ENCODE measurements at places on chromosomes 12 and 14.
A peak's percentile ranks its signal among the peaks of the same experiment; 100 is the strongest.

DNA sequence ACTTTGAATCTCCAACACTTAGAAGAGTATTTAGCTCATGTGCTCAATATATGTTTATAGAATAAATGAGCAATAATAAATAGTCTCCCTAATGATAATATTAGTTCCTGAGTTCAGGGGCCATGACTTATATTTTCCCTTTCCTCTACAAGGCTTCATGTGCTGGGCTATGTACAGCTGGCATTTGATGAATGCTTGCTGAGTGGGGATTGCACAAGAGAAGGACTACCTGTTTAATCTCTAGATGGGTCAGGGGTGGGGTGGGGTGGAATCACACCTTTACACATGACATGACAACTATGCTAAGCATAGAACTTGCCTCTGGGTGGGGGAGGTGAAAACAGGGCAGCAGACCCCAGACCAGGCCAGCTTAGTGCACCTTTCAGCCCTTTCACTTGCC, 7.6 kb upstream of the ABHD12B start:
- DNase-seq, result no peak

GRCh38 chr14:23578560-23579310, at the start of gene JPH4:
Gene JPH4 (minus strand): TSS chr14:23578790. CDS start chr14:23577453, 1,337 bp downstream.
- no peak for DNase-seq

GRCh38 chr12:89391726-89392336, 39.5 kb upstream of the DUSP6 start:
- no peak for DNase-seq

DNA sequence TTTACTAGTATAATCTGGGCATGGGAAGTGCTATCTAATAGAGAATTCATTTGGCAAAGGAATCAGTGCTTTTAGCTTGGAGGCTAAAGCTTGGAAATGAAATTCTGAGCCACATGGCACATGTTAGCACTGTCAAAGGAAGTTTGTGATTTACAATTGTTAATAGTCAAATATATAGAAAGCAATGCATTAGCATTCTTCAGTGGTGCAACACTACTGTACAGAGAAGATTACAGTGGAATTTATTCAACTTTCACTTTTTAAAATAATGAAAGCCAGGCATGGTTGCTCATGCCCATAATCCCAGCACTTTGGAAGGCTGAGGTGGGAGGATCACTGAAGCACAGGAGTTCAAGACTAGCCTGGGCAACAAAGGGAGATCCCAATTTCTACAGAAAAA, 45.9 kb downstream of the PAX9 start:
- DNase-seq, result no peak

GRCh38 chr14:43949400-43949799, 557.7 kb downstream of the FSCB start:
- DNase-seq, result no peak

DNA sequence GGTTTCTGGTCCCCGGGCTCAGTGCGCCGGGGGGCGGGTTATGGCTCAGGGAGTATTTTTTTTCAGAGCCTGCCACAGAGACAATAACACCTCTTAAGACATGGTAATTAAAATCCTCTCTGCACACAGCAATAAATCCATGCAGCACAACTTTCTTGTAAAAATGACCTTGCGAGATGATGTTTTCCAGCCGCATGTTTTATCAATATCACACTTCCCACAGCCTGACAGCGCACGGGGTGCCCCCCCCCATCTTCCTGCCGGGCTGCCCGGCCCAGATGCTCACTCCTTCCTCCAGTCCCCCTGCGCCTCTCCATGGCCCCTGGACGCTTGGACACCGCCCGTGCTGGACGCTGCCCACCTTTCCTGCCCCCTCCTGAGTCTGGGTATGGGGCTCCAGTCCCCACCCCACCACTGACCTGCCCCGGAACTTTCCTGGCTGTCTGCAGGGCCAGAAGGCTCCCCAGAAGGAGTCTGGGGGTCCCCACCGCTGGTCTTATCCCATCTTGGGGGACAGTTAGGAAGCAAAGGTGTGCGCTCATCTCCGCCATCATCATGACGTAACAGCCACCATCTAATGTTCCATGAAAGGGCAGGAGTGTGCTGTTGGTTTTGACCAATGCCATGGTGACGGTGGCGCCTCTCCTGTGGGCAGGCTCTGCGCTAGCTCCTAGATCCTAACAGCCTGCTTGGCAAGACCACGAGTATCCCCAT, 182.9 kb downstream of the KIF26A start:
- no peak for DNase-seq

DNA sequence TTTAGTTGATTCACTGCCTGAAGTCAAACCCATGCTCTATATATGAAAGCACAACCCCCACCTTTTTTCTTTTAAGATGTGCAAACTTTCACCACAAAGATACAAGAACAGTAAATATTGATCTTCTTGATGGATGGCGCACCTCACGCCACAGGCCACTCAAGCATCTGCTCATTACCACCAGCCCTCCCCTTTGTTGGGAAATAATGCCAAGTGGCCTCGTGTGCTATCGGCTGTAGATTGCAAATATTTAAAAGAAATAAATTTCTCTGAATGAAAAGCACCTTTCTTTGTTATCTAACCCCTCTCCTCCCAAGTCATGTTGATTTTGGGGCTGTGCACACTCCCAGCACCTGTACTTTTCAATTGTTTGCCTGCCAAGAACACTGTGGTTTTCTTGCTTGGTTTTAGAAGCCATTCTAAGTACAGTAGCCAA, 122.7 kb downstream of the C12orf42 start:
- DNase-seq, result no peak

DNA sequence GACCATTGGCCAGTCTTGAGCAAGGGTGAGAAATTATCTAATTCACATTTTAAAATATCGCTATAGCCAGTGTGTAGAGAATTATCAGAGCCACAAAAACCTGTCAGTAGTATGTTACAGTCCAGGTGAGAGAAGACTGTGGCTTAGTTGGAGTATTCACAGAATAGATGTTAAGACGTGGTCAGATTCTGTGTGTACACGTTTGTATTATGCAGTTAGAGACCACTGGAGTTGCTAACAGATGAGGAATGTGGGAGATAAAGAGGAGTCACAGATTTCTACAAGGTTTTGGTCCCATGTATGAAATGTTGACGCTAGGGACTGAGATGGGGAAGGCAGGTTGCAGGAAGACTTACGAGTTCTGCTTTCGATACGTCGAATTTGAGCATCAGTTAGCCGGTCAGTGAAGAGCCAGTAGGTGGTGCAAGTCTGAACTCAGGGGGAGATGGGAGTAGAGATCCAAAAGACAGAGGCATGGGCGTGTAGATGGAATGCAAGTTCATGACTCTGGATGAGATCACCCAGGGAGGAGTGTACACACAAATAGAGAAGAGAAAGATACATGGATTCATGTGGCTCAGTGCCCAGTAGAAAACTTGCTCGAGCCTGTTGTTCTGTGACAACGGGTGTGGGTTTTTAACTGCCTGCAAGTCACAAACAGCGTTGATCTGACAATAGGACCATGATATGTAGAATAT, 114.8 kb upstream of the FLRT2 start:
- peak; percentile 97 for DNase-seq

DNA sequence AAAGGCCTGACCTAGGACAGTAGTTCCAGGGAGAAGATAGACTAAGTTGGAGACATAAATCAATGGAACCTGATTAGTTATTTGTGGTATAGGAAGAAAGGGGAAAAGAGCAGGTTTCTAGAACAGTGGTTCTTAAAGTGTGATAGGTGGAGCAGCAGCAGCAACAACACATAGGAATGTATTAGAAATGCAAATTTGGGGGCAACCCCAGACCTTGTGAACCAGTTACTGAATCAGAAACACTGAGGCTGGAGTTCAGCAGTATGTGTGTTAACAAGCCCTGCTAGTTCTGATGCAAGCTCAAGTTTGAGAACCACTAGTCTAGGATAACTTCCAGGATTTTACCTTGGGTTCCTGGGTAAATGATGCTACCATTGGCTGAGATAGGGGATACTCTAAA, 308.7 kb downstream of the EMP1 start:
- no peak for DNase-seq

DNA sequence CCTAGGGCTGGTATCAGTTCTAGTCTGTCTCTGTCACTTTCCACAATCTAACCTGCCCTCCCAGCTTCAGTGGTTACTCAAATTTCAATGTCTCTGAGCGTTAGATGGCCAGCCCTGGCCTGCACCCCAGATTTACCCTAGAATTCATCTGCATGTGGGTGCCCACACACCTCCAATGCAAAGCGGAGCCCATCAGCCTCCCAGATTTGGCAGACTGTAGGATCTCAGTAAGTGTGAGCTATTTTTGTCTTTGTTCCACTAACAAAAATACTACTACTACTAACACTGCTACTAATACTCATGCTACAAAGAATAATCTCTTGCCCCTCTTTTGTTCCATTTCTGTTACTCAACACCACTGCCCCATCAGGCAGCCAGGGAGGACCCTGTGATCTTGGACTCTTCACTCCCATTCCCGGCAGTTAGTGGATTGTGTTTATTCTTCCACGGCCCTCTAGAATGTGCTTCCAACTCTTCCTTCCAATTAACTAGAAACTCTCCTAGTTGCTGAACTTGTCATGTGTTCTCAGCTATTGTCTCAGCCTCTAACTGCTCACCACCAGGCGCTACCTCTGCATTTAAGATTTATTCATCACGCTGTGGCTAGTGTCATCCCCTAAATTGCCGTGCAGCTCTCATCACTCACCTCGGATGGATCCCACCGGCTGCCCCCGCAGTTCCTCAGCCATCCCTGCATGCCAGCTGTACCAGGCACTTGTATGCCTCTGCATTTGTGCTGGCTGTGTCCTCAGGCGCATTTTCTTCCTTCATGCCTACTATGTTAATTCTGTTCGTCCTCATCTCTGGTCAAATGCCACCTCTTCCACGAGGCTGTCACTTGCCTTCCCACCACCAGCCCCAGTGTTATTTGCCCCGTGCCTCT, 150.6 kb upstream of the HIF1A start:
- no peak for DNase-seq

- DNase-seq, result no peak
Measured at GRCh38 chr12:75812271-75813018, 219.1 kb downstream of the PHLDA1 start.

- DNase-seq, result no peak
Measured at GRCh38 chr14:71625891-71626701, 306.1 kb upstream of the RGS6 start.

- DNase-seq, result no peak
Measured at GRCh38 chr12:82663893-82664292, 22.8 kb upstream of the TMTC2 start.

GRCh38 chr14:68939893-68940613, 39.0 kb downstream of the ACTN1 start:
- DNase-seq, result no peak

GRCh38 chr14:39109893-39110715, 4.0 kb upstream of the GEMIN2 start:
- no peak for DNase-seq

- no peak for DNase-seq
Measured at GRCh38 chr12:102429211-102430154, 50.9 kb downstream of the IGF1 start.

DNA sequence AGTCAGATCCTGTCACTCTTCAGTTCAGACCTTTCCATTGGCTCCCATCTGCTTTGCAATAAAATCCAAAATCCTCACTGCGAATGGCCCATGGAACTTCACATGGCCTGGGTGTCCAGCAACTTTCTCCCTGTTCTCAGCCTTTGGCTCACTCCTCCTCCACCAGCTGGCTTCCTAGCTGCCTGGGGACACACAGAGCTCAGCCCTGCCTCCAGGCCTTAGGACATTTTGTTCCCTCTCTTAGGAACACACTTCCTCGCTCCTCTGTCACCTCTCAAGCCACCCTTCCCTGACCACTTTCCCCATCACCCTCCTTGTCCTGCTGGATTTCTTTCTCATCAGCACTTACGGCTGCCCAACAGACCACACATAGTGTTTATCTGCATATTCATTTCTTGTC, 419.6 kb downstream of the MED13L start:
- no peak for DNase-seq

DNA sequence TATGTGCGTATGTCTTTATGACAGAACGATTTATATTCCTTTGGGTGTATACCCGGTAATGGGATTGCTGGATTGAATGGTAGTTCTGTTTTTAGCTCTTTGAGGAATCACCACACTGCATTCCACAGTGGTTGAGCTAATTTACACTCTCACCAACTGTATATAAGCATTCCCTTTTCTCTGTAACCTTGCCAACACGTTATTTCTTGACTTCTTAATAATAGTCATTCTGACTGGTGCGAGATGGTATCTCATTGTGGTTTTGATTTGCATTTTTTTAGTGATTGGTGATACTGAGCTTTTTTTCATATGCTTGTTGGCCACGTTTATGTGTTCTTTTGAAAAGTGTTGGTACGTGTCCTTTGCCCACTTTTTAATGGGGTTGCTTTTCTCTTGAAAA, 49.7 kb downstream of the FRS2 start:
- peak; percentile 17 for DNase-seq

DNA sequence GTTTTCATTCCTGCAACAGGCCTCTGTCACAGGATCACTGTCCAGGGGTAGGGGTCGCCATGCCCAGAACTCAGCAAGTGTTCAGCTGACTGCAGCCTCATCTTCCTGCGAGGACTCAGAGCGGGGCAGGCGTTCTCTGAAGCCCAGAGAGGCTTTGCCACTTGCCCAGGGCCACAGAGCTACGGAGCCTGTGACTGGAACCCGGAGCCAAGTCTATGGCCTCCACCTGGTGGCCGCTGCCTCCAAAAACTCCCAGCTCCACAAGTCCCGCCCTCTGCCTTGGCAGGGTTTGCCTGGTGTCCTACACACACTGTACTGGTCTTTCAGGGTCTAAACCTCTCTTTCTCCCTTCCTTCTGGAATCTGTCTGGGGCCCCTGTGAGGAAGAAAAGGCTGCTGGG, 8.7 kb upstream of the PPP1R13B start:
- DNase-seq, result no peak

- DNase-seq, result no peak
Measured at GRCh38 chr12:13153180-13153579, 43.3 kb upstream of the EMP1 start.

GRCh38 chr12:54304187-54304810, 3.5 kb upstream of the NFE2 start:
- no peak for DNase-seq

DNA sequence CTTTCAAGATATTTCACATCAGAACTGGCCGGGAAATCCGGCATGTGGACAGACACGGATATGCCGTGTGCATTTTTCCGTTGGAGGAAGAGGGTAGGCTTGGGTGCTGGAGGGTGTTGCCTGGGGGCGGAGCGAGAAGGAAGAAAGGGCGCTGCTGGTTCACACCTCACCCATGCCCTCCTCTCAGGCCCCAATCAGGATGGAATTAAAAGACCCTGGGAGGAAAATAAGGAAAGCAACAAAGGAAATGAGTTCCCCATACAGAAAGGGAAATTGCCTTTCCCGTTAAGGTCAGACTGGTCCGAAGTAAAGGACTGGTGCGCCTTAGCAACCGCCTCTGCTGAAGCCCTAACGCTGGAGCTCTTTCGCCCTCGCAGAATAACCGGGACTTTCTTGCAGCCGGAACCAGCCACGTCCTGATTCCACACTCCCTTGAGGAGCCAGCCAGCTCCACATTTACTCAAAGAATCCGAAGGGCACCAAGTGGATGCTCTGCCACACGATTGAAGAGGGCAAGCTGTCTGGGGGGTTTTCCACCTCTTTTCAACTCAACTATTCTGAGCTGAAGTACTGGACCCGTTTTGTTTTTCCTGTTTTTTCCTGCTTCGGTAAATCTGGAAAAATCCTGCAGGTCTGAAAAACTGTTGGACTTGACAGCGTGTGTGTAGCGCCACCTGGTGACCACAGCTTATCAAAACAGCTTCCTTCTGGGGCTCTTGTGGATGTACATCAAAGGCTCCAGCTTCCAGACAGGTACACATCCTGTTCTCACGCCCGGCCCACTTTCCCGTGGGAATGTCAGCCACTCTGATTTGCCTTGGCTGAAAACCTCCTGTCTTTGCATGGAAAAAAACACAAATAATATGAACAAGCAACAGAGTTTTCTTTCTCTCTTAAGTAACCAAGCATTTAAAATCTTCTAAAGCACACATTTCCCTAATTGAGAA, 37.6 kb upstream of the BCL2L14 start:
- DNase-seq, result peak; percentile 68

- no peak for DNase-seq
Measured at GRCh38 chr14:21526672-21527317, 649 bp upstream of the SALL2 start.
